ENCODE measurements at places on chromosomes 2 and 18.

DNA sequence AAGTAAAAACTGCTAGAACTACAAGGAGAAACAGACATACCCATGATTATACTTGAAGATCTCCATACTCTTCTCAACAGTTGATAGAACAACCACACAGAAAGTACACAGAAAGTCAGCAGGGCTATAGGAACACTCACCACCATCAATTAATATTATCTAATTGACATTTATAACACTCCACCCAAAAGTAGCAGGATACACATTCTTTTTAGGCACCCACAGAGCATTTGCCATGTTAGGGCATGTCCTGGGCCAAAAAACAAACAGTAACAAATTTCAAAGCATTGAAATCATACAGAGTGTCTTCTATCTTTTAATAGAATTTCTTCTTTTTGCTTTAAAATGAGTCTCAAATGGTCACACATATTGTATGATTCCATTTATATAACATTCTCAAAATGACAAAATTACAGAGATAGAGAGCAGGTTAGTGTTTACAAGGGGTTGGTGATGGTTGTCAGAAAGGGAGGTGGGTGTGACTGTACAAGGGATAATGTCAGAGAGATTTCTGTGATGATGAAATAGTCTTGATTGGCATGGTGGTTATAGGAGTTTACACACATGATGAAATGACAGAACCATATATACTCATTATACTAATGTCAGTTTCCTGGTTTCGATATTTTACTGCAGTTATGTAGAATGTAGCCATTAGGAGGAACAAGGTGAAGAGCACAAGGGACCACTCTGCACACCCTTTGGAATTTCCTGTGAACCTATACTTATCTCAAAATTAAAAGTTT lies 82.8 kb downstream of the NCK2 start:
- no peak for DNase-seq

DNA sequence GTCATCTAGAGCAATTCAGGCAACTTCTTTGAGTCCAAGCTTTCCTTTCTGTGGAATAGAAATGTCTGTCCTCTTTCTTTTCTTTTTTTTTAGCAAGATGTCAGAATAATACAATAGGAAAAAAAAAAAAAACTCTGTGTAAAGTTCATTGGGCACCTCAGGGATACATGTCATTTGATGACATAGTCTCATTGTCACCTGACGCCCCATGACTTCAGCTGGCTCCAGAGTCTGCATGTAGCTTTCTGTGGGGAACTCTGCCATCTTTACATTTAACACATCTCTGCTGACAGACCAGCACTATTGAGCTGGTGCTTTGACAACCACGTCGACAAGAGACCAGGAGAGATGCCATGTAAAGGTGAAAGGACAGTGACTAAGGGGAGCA lies 172.5 kb upstream of the KLF7 start:
- no peak for DNase-seq

DNA sequence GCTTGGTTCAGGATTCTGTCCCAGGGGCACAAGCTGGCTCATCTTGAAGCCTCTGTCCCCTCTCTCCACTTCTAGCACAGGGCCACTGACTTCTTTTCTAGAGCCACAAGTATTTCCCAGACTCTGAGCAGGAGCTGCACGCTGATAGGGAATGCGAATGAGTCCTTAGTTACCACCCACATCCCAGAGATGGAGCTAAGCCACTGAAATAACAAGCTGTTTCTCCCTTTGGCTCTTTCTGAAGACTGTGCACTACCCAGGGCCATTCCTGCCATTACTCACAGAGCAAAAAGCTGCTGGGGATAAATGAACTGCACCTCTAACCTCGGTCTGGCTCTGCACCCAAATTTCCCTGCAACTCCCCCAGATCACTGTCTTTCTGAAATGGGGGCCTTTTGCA lies 70.6 kb downstream of the TSN start:
- no peak for DNase-seq

DNA sequence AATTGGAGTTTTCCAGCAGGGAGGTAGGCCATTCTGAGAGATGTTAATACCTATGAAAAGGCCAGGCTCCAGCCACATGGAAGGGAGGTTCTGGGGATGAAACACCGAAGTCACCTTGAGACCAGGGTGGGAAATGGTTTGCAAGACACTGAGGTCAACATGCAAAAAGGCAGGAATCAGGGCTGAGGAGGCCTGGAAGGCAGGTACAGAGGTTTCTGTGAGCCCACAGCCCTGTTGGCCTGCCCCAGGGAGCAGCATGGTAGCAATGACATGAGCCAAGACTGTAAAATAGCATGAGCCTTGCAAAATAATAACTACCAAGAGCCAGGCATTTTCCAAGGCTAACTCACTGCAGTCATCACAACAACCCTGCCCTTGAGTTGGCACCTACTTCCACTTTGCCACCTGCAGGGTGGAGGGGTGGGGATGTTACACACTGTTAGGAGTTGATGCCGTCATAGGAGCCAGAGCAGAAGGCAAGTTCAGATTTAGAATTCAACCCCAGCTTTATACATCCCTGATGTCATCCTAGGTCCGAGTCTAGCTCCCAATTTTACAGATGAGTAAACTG lies 61.3 kb downstream of the ZBTB7C start:
- no peak for DNase-seq

DNA sequence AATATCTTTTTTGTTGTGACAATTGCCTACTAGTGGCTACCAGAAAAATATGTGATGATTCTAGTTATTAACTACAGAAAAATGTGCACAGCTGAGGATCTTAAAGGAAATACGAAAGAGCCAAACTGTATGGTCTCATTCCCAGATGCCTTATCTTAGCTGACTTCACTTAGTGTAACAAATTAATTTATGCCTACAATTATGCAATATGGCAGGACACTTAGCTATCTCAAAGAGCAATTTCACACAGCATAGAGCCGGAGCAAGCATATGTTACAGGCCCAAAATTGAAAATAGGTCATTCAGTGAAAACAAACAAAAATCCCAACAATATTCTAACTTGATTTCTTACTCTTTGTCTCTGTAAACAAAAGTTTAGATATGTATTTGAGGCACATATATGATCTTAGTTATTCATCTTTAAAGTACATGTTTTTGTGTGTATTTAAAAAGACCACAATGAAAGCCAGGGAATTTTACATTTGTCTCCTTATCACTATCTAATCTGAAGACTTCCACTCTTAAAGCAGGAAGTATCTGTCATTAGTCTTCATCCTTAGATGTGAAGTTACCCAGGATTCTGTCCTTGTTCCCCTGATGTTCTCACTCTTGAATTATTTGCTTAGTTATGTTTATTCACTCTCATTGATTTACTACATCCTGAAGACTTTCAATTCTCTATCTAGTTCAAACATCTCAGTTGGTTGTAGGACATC lies 1579.0 kb upstream of the NXPH2 start:
- no peak for DNase-seq

GRCh38 chr2:19702267-19702666 lies 199.5 kb downstream of the TTC32 start:
- no peak for DNase-seq

DNA sequence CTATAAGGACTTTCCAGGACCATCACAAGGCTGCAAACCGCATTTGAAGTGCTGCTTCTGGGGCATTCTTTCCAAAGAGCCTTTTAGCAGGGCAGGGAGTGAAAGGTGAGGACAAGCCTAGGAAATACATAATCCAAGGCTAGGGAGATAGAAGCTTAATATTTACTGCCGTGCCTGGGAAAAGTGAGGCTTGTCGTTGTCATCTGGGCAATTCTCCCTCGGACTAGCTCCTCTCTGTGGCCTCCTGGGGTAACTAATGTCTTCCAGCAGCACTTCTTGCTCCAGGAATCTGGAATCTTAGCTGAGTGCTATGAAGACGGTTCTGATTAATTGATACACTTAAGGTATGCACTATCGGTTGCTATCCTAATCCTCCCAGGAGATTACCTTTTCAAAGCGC lies 69.3 kb upstream of the ATL2 start:
- DNase-seq, result no peak

DNA sequence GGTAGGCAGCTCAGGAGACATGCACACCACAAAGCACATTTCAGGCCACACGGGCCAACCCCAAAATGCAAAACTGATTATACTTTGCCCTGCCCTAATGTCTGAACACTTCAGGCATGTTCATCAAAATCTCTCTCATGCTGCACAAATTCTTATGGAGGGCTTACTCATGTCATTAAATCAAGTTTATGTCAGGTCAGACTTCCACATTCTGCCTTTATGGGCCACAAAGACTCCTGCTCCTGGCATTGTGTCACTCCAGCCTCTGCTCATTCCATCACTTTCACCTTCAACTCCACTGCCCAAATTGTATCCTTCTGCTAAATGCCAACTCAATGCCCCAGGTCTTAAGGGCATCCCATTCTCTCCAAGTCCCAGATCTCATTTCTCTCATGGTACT lies 9.2 kb downstream of the UXS1 start:
- no peak for DNase-seq
